Stimulated activated CD8-positive, alpha-beta memory T cell treated with anti-CD3 and anti-CD28 coated beads, Interleukin-15, amount 100 ng/mL, for 48 hours (primary cell): ENCODE measurements at places on chromosomes 2 and 18.

DNA sequence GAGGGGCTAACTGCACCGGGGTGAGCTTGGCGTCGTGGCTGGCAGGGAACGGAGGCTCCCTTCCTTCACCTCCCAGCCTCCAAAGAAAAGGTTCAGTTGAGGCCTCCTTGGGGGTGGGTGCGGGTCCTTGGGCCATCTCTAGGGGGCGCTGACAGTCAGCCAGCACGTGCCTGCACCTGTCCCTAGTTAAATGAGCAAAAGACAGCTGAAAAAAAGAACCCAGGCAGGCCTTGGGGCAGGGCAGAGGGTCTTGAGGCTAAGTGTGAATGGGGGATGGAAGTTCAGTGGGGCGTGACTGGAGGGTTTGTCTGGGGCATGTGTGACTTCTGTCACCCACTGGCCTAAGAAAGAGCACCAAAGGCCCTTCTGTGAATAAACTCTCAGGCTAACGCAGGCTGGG is 56.4 kb downstream of the ZFP36L2 start:
- peak; percentile 59 for DNase-seq

GRCh38 chr18:80107426-80107825 is 1.6 kb upstream of the ADNP2 start:
- DNase-seq = no peak

DNA sequence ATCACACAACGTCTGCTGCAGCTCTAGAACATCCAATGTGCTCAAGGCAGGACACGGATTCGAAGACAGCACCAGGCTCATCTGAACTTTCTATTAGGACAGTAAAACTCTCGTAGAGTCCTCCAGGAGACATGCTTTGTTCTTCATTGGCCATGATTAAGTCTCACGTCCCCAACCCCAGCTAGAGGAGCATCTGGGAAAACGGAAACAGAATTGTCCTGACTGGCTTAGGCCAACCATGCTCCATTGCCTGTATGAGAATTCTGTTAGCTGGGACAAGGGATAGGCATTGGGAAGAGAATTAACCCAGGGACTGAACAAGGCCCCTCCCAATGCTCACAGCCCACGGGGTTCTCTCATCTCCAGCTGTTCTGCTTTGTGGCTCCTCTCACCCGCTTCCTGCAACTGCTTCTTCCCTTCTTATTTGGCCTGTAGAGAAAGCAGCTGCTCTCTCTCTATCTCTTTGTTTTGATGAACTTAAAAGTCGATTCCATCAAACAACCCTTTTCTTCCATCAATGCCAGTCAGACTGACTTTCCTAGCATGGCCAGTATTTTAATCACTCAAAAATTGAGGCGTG is 75.6 kb downstream of the C1QL2 start:
- DNase-seq = no peak

GRCh38 chr2:235725841-235726240 is 232.0 kb downstream of the AGAP1 start:
- DNase-seq = no peak

- no peak for DNase-seq
Observed at GRCh38 chr2:218992703-218993344, 398 bp downstream of the CRYBA2 start.

GRCh38 chr18:3345885-3346284 is 84.0 kb downstream of the MYL12B start:
- no peak for DNase-seq
